ENCODE measurements at places on chromosomes 4 and X. TPM values are rescaled to one million over a fixed set of nuclear protein-coding genes. Genes with fewer than 3 reads are reported as not detected.

ATRX gene
- total RNA-seq = 42.5 TPM

ADGRG2 gene
- total RNA-seq = 0.63 TPM

NXF2 gene
- total RNA-seq = not detected

TMPRSS11B gene
- total RNA-seq = not detected

AVPR2 gene
- total RNA-seq = 0.46 TPM

TMEM187 gene
- total RNA-seq = 9.5 TPM

GPAT3 gene
- 1.3 TPM for total RNA-seq

DGKQ gene
- total RNA-seq = 5.7 TPM

DNA sequence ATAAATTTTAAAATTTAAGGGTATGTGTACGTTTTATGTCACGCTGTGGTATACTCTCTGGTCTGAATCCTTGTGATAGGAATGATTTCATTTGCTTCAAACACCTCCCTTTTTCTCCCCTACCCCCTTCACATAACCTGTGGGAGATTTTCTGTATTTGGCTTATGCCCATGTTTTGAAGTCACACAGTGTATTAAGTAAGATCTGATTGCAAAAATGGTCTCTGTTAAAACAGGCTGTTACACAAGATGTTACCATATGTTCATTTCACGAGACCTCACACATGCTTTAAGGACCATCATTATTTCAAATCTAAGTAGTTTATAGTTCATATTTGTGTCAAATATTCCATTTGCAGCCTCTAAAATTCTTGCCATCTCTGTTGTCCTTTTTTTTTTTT, 63.5 kb downstream of the TMEM131L start:
- no peaks in the 10 kb centered on the region for H3K36me3 ChIP-seq
- DNase-seq = no peak
- peaks cover 34% of the 10 kb centered on the region for H3K4me1 ChIP-seq

DNA sequence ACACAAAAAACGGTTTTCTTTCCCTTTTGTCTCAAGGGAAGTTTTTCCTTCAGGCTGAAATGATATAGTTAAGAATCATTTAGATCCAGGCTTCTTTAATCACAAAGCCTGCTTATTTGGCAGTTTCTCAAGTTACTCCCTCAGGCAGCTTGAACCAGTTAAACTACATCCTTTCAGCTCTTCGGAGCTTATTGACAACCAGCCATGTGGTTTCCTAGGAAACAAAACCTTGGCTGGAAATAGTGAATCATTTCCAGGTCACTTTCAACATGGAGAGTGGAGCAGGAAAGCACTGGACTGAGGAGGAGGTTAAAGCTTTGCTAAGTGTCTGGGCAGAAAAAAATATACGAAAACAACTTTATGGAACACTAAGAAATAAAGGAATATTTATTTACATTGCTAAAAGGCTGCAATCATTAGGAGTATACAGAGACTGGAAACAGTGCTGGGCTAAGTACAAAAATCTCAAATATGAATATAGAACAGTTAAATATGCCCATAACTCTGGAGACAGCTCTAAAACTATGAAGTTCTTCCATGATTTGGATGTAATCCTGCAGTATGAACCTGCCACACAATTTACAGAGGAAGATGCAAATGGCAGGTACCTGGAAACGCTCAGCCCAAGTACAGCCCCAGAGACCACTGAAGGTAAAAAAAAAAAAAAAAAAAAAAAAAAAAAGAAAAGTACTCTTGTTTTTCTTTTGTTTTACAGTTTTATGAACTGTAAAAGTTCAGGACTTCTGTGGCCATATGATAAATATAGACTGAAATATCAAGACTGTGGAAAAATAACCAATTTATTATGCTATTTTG, 23.2 kb upstream of the AASDH start:
- H3K27me3 ChIP-seq = no peaks in the 10 kb centered on the region
- no peaks in the 10 kb centered on the region for H3K36me3 ChIP-seq
- no peak overlapping the region for H3K27ac ChIP-seq
- no peak overlapping the region for H3K4me3 ChIP-seq

DNA sequence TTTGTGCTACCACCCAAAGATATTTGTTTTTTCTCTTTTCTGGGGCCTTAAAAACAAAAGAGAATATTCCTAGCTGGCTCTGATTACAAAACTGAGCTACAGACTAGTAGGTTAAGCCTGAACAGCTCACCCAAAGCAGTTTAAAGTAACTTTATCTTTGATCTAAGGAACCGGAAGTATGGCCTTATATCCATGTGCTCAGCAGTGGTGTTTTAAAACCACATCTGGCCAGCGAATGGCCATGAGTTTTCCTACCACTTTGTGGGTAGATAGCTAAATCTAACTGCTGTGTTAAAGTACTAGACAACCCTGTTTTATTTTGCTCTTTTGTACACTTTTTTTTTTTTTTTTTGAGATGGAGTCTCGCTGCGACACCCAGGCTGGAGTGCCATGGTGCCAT, 24.6 kb downstream of the ADGRG4 start:
- no peak for DNase-seq
- no peaks in the 10 kb centered on the region for H3K36me3 ChIP-seq
- H3K27me3 ChIP-seq = peaks cover 4% of the 10 kb centered on the region
- H3K4me3 ChIP-seq = no peak overlapping the region
- H3K4me1 ChIP-seq = no peaks in the 10 kb centered on the region

DNA sequence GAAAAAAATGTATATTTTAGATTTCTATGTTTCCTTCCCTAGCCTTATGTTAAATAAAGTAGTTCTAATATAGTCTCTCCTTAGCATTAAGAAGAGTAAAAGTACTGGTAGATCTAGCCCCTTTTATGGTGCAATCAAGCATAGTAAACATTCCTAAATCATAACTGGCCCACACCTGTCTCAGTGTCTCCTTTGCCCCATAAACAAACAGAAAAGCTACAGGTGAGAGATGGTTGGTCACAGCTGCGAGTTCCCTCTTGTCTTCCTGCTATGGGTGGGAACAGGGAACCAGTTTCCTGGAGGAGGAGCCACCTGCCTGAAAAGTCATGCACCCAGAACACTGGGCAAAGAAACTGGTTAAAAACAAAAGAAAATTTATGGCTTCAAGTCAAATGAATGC, 16.6 kb downstream of the SOWAHB start:
- H3K27me3 ChIP-seq = no peaks in the 10 kb centered on the region
- no peak overlapping the region for H3K27ac ChIP-seq
- no peak overlapping the region for H3K4me3 ChIP-seq
- DNase-seq = peak; percentile 54

DNA sequence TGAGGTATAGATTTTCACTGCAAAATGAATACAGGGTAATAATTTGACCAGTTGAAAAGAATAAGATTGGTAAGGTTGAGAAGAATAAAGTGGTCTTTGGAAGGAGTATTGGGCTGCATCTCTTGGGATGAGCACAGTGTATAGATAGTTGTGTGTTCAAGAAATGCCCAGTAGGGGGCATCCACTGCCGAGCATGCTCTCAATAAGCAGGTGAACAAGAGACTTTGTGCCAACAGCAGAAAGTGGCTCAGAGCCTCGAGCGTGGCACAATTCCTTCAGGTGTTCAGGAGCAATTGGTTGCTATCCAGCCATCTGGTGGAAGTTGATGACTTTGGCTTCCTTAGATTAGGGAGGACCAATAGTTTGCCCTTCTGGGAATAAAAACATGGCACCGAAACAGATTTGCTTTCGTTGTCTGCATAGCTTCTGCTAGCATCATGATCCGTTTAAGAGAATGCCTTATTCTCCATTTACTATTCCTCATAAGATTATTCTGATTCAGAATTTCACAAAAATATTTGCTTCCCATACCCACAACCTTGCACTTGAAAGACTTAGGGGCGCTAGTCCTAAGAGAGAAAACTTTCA, 258.1 kb upstream of the NEIL3 start:
- H3K4me3 ChIP-seq = no peak overlapping the region
- no peak for DNase-seq
- H3K4me1 ChIP-seq = no peaks in the 10 kb centered on the region
- no peaks in the 10 kb centered on the region for H3K36me3 ChIP-seq
- H3K27me3 ChIP-seq = no peaks in the 10 kb centered on the region

- no peaks in the 10 kb centered on the region for H3K4me1 ChIP-seq
- no peaks in the 10 kb centered on the region for H3K36me3 ChIP-seq
- H3K4me3 ChIP-seq = no peak overlapping the region
These were observed 33.4 kb downstream of the COX18 start for GRCh38 chr4:73036123-73036522.

- H3K36me3 ChIP-seq = no peaks in the 10 kb centered on the region
- H3K27ac ChIP-seq = no peak overlapping the region
- no peak for DNase-seq
- H3K27me3 ChIP-seq = peaks cover 4% of the 10 kb centered on the region
- H3K4me3 ChIP-seq = no peak overlapping the region
- H3K4me1 ChIP-seq = no peaks in the 10 kb centered on the region
These were observed 366.5 kb downstream of the ZNF674 start for GRCh38 chrX:46178763-46179162.

DNA sequence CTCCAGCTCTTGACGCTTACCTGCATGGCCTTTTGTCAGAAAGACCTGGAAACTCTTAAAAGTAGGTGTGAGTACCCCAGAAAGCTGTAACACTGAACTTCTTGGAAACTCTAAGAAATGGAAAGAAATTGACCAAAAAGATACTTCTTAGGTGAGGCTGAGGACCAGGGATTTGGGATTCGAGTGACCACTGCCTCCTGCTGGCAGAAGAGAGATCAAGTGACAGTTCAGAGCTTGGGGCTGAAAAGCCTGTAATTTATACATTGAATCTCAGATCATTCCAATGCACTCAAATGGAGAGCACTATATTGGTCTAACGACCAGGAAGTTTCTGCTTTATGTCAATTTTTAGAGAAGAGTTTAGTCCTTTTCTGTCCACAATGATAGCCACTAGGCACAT, 204.6 kb downstream of the PDGFRA start:
- H3K36me3 ChIP-seq = no peaks in the 10 kb centered on the region
- no peaks in the 10 kb centered on the region for H3K4me1 ChIP-seq
- no peak for DNase-seq
- no peak overlapping the region for H3K27ac ChIP-seq

GRCh38 chrX:49082271-49082871, 2.7 kb upstream of the WDR45 start:
- H3K4me1 ChIP-seq = no peaks in the 10 kb centered on the region
- no peak for DNase-seq
- no peaks in the 10 kb centered on the region for H3K27me3 ChIP-seq
- H3K36me3 ChIP-seq = no peaks in the 10 kb centered on the region
- no peak overlapping the region for H3K27ac ChIP-seq

GRCh38 chr4:94551643-94552564, 100.2 kb downstream of the PDLIM5 start:
- no peak overlapping the region for H3K4me3 ChIP-seq
- peaks cover 13% of the 10 kb centered on the region for H3K4me1 ChIP-seq
- H3K36me3 ChIP-seq = no peaks in the 10 kb centered on the region

DNA sequence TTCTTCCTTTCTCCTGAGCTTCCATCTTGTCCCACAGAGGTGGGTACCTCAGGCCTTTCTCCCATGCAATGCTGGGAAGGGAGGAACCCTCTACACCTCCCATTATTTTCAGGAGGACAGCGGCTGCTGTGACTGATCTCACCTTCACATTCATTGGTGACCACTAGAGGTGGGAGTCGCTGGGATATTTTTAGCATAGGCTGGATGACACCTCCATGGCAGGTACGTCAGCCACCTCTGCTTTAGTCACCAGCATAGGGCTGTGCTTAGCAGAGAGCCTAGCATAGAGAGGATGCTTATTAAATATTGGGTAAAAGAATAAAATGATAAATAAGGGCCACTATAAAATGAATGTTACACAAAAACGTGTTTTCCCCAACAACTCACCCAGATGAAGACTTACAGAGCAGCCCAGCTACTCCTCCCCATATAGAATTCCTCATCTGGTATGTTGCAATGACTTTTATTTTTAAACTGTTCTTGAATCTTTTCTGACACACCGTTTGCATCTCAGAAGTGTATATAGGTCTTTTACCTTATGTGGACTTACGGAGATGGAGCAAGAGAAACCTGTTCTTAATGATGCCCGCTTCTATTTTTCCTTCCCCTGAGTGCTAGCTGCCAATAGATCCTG, 60.9 kb upstream of the SORBS2 start:
- no peak overlapping the region for H3K4me3 ChIP-seq
- H3K36me3 ChIP-seq = no peaks in the 10 kb centered on the region
- H3K27me3 ChIP-seq = no peaks in the 10 kb centered on the region
- H3K4me1 ChIP-seq = peaks cover 8% of the 10 kb centered on the region

DNA sequence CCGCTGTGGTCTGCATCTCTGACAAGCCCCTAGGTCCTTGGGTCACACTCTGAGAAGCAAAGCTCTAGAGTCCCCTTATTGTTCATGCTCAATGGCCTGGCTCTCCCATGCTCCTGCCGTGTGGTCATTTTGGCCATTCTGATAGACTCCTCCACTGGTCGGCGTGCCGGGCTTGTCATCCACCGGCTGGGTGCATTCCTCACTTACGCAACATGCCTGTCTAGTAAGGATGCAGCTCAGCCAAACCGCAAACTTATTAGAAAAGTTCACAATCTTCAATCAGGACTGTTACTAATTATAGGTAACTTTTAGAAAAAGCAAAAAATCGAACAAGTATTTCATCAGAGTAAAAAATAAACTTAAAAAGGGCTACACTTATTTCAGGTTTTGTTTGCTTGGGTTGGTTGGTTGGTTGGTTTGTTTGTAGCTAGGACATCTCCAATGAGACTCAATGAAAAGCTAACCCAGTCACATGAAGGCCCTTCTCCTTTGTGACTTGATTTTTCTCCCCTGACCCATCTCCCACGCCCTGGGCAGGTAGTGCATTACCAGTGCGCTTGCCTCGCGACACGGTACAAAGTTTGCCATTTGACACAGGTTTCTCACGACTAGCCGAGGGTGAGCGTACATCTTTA, 41.0 kb downstream of the IRF2 start:
- H3K27me3 ChIP-seq = no peaks in the 10 kb centered on the region
- no peak overlapping the region for H3K27ac ChIP-seq
- H3K4me3 ChIP-seq = no peak overlapping the region
- no peak for DNase-seq

- H3K27me3 ChIP-seq = no peaks in the 10 kb centered on the region
- no peak overlapping the region for H3K27ac ChIP-seq
- H3K4me1 ChIP-seq = peaks cover under 1% of the 10 kb centered on the region
- H3K4me3 ChIP-seq = no peak overlapping the region
- H3K36me3 ChIP-seq = no peaks in the 10 kb centered on the region
These were observed 113.8 kb upstream of the STIM2 start for GRCh38 chr4:26746802-26747213.

GRCh38 chr4:22573198-22573597, 57.3 kb upstream of the ADGRA3 start:
- no peak overlapping the region for H3K27ac ChIP-seq
- H3K36me3 ChIP-seq = no peaks in the 10 kb centered on the region
- peaks cover 9% of the 10 kb centered on the region for H3K4me1 ChIP-seq

- peak overlapping the region; percentile 97 for H3K4me3 ChIP-seq
- H3K36me3 ChIP-seq = no peaks in the 10 kb centered on the region
- peak; percentile 78 for DNase-seq
- H3K4me1 ChIP-seq = peaks cover 16% of the 10 kb centered on the region
- peak overlapping the region; percentile 99 for H3K27ac ChIP-seq
These were observed 543 bp downstream of the ELF2 start for GRCh38 chr4:139176302-139177048.

GRCh38 chrX:114058988-114059418, 524.9 kb upstream of the HTR2C start:
- H3K36me3 ChIP-seq = no peaks in the 10 kb centered on the region
- no peak overlapping the region for H3K4me3 ChIP-seq
- no peak overlapping the region for H3K27ac ChIP-seq
- no peak for DNase-seq
- no peaks in the 10 kb centered on the region for H3K4me1 ChIP-seq

Measured in pancreas (tissue), 10 donors.